Left lung (tissue), 14 donors: ENCODE measurements at places on chromosomes 12 and 14.

- DNase-seq: no peak
Measured at GRCh38 chr12:31225656-31226535, 100.1 kb downstream of the SINHCAF start.

- peak; percentile 80 for DNase-seq
Measured at GRCh38 chr12:95143621-95144205, 70.3 kb upstream of the NR2C1 start.

DNA sequence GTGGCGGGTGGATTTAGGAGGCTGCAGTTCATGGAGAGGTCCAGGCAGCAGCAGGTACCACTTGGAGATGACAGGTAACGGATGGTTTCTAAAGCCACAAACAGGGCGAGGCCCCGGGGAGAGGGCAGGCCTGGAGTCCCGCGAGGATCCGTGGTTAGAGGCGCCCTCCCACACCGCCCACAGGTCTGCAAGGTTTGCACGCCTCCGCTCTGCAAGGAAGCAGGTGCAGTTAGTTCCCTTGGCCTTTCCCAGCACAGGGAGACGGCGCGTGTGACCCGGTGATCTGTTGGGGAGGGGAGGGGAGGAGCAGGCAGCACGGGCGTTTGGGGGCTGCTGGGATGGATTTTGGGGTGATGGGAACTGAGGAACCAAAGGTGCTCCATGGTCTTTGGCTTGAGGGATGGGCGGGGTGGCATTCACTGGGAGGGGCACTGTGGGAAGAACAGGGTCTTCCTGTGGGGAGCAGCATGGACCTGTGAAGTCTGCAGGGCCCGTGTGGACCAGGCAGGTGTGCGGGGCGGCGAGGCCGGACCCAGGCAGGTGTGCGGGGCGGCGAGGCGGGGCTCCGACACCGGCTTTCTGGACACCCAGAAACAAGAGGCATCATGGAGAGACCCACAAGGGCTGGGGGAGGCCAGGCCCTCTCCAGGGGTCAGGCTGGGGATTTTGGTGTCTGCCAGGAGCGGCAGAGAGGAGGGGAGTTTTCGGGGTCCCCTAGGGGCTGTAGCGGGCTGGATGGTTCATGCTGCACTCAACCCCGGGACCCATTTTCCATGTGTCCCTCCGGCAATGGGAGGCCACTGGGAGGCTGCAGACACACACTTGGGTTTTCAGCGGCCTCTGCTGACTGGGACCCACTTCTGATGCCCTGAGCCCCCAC is 29.1 kb downstream of the NOC4L start:
- DNase-seq: no peak

DNA sequence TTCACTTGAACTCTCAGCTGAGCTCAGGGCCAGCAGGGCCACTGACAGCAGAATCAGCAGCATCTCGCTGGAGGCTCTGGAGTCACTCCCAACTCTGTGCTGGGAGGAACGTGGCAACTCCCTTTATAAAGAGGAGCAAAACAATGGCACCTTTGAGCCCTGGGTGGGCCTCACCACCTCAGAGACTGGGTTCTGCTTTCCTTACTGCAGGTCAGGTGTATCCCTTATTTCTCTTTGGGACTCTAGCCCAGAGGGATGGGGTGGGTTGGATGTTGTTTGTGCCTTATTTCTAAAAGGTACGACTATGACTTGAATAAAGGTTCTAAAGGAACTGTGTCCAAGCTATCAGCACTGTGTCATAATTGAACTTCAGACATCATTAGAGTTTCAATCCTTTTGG is at the start of gene PRB4:
Gene PRB4, minus strand, starts transcription at position 101 of the 400 bp plus-strand sequence. Its CDS starts 38 bp downstream, at position 63.
- DNase-seq: no peak

- DNase-seq: no peak
Measured at GRCh38 chr14:70721542-70721941, 79.8 kb downstream of the TTC9 start.

- no peak for DNase-seq
Measured at GRCh38 chr12:99332936-99333591, 314.5 kb upstream of the GARIN6 start.

GRCh38 chr12:67280572-67280971 is 11.4 kb downstream of the CAND1 start:
- DNase-seq: no peak

DNA sequence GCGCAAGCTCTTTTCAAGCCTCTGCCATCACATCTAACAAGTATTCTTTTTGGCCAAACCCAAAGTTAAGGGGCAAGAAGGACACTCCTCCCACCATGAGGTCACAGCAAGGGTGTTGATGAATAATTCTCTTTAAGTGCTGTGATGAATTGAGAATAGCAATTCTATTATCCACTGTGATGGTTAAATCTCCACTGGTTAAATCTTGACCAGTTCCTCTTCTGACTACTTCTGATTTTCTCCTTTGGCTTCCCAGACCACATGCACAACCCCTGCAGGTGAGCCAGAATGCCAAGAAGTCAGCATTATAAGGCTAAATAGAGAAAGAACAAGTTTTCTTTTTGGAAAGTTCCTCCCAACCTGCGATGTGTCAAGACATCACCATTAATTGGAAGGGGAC is 90.6 kb upstream of the BCL2L14 start:
- no peak for DNase-seq

DNA sequence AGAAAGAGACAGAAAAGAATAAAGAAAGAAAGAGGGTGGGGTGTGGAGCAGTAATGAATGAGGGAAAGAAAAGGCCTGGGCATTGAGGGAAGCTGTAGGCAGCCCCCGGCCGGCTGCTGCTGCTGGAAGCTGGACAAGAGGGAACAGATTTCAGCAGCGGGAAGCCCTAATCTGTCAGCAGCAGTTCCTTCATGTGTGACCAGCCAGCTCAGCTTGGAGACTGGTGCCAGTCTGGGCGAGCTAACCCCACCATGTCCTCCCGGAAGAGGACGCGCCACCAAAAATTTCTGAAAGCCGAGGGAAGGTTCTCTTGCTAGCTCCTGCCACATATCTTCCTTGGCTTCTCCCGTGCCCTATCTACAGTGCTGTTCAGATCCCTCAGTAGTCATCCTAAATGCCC is 236.8 kb downstream of the GRIN2B start:
- DNase-seq: no peak

DNA sequence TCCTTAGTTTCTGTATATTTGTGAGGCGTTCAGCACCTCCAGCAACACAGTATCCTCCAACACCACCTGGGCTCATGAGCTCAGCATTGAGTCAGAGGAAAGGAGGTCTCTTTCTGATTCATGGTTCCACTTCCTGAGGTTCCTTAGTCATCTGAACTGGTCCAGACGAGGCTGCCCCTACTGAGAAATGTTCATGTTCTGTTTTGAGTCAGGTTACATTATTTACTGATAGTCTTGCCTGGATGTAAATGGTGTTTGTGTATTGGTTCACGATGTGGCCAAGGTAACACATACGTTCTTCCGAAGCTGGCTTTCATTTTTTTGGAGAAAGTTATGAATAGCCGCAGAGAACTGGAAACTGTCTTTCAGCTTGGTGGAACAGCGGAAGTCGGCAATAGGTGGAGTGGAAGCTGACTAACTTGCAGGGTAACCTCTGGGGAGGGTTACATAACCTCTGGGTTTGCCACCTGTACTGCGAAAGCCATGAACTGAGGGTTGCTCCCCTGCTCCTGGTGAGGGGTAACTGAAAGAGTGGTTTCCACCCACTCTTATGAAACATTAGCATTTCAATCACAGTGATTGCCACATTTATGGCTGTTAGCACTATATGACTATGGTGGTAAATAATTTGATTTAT is 42.2 kb upstream of the MANSC4 start:
- no peak for DNase-seq

DNA sequence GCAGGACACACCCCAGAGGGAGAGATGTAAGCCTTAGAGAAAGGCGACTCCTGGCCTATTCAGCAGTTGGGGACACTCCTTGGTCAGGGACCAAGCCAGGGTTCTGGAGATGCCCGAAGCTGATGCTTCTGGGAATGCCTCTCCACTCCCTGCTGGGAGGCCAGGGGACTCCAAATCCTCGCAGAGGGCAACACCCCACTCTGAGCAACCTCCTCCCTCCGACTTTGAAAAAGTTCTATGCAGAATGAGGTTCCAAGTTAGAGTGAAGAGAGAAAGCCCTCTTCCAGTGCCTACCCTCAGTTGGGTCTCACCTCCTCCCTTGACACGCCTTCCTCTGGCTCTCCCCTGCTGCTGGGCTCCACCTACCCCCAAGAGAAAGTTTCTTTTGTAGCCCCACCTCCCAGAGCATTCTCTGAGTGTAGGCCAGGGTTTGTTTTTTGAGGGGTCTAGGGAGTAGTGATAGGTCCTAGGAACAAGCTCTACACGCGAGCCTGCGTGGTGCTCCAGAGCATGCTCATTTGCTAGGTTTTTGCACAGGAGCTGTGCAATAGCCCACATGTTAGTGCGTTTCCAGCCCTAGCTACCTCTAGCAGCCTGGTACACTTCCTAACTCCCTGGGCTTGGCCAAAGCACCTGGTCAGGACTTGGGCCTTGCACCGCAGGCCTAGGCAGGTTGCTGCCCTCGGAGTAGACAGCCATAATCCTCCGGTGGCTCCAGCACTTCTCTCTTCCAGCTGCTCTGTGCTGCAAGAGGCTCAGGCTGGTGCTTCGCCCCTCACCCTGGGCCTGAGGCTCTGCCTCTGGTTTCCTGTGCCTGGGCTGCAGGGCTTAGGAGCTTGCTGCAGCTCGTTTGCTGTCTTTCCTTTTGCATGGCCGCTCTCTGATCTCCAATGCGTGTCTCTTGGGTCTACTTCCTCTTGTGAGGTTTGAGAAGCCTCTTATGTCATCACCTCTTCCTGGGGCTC is 590 bp upstream of the CEBPE start:
- no peak for DNase-seq

DNA sequence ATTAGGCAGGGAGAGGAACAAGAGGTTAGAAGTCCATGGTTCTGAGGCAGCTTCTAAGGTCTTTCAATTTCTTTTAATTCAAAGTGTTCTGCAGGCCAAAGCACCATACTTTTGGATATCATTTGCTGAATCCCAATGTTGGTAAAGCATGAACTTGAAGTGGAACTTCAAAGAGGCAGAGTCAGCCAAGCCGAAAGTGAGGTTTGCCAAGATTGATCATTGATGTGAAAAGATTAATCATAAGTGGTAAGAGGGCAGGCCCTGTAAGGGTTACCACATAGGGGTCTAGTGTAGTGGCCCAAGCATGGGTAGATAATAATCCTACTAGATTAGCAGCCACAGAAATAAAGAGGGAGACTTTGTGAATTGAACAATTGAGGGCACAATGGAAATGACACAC is 191.7 kb upstream of the DIO2 start:
- DNase-seq: no peak

DNA sequence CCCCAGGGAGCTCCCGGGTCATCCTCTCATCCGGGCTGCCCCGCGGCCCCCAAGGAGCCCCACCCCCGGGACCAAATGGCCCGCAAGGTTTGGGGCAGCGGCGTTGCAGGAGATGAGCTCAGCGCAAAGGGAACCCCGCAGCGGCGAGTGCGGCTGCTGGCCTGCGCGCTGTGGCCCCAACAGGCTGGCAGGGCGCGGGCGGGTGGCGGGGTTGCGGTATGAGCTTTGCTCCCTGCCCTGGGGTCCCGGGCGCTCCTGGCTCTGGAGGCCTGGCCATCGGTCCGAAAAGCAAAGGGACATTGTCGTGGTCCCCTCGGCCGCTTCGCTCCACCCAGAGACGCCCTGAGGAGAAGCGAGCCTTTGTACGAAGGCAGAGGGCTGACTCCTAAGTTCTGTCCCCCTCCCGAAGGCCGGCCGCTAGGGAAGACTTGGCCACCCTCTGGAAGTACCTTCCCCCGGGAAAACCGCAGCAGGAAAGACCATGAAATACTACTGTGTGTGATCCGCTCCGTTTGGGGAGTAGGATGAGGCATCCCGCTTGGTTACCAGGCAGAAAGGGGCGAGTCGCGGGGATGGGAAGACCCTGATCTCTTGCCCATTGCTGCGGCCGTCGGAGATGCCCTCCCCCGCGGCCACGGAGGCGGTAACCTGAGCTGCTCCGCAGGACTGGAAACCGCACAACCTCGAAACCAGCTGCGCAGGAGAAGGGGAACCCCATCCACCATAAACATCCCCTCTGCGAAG is 620 bp upstream of the NID2 start:
- DNase-seq: peak; percentile 46

GRCh38 chr12:69123919-69124638 is 115.3 kb upstream of the CPSF6 start:
- DNase-seq: no peak

GRCh38 chr14:69350892-69351291 is 47.2 kb downstream of the ERH start:
- no peak for DNase-seq

GRCh38 chr12:38961683-38962082 is 56.3 kb upstream of the CPNE8 start:
- no peak for DNase-seq

GRCh38 chr12:88408823-88409222 is 171.4 kb downstream of the KITLG start:
- no peak for DNase-seq

- DNase-seq: no peak
Measured at GRCh38 chr14:88998027-88998426, 173.6 kb downstream of the TTC8 start.
